Gastroesophageal sphincter (tissue), 4 donors: ENCODE measurements at places on chromosomes 2 and 18. TPM values are rescaled to one million over a fixed set of nuclear protein-coding genes. Genes with fewer than 3 reads are reported as not detected.

GRCh38 chr2:64913357-64913869, 75.8 kb upstream of the SLC1A4 start:
- H3K27me3 ChIP-seq: no peaks in the 10 kb centered on the region
- ATAC-seq: no peak
- no peaks in the 10 kb centered on the region for H3K36me3 ChIP-seq
- H3K4me1 ChIP-seq: no peaks in the 10 kb centered on the region
- no peak overlapping the region for H3K27ac ChIP-seq
- no peak overlapping the region for H3K4me3 ChIP-seq

DNA sequence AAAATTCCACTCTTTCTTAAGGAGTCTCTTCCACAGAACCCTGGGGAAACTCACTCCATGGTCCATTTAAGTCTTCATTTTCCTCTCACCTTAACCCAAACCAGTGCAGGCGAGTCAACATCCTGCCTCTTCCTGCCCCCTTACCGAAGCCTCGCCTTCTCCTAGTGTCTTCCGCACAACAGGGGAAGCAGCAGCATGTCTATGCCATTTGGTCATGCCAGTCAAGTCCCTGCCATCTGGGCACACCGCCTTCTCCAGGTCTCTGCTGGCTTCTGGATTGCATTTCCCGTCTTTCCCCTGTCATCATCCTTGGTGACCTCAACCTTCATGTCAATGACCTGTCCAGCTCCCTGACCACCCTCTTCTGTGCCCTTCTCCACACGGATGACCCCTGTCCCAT, 77.3 kb upstream of the FZD7 start:
- H3K4me1 ChIP-seq: peaks cover 15% of the 10 kb centered on the region
- no peaks in the 10 kb centered on the region for H3K36me3 ChIP-seq
- H3K27me3 ChIP-seq: no peaks in the 10 kb centered on the region
- no peak for ATAC-seq

- H3K27ac ChIP-seq: no peak overlapping the region
- peak overlapping the region; percentile 8 for H3K4me3 ChIP-seq
- no peak for ATAC-seq
- H3K27me3 ChIP-seq: peaks cover 10% of the 10 kb centered on the region
Observed at GRCh38 chr18:78505851-78506461, 473.7 kb upstream of the SALL3 start.

The TET3 gene
- total RNA-seq: 3.3 TPM

The UBE2F gene
- total RNA-seq: 98.2 TPM

The C1QL2 gene
- total RNA-seq: not detected

The ABCG8 gene
- total RNA-seq: not detected

The ANO7 gene
- total RNA-seq: 0.16 TPM

- no peaks in the 10 kb centered on the region for H3K27me3 ChIP-seq
- no peak overlapping the region for H3K27ac ChIP-seq
- peak; percentile 60 for ATAC-seq
- no peak overlapping the region for H3K4me3 ChIP-seq
- peaks cover 20% of the 10 kb centered on the region for H3K4me1 ChIP-seq
Observed at GRCh38 chr2:158841850-158842249, 46.7 kb downstream of the DAPL1 start.

The KCNE4 gene
- 17.4 TPM for total RNA-seq

DNA sequence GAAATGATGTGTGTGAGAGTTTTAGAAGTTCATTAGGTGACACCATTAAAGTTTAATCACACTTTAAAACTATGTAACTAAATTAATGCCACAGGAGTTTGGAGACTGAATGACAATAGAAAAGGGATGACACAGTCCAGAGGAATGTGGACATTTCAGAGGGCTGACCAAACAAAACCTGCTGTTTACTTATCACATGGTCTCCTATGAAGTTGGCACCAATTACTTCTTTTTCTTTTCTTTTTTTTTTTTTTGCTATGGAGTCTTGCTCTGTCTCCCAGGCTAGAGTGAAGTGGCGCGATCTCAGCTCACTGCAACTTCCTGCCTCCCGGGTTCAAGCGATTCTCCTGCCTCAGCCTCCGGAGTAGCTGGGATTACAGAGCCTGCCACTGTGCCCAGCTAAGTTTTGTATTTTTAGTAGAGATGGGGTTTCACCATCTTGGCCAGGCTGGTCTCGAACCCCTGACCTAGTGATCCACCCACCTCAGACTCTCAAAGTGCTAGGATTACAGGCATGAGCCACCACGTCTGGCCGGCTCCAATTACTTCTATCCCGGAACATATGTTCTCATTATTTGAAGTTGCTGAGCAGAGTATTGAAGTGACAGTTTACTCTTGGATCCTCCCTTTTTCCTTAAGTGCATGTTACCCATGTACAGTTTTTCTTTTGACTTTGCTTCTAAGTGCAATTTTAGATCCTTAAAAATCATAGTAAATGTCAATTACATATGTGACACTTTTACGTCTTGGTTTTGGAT, 4.3 kb downstream of the AGPS start:
- no peak overlapping the region for H3K4me3 ChIP-seq
- no peaks in the 10 kb centered on the region for H3K27me3 ChIP-seq
- H3K27ac ChIP-seq: peak overlapping the region; percentile 66
- H3K4me1 ChIP-seq: peaks cover 76% of the 10 kb centered on the region

The CEBPZOS gene
- total RNA-seq: 24.0 TPM

DNA sequence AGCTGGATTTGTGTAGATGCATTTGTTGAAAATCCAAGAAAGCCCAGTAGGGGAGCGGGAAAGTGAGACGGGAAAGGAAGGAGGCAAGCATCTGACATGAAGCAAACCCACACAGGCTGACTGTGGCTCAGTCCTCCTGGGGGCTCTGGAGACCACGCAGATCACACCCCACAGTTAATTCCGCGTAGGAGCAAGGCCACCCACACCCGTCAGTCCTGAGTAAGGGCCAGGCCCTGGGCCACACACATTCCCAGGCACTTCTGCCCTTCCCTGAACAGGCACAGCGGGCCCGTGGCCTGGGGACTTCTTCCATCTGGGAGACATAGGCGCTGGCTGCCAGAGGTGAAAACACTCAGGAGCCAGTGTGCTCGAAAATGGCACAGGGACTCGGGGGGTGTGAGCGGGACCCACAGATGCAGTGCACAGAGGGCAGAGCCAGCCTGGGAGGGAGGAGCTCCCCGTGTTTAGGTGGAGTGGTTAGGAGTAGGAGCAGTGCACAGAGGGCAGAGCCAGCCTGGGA, 19.4 kb upstream of the PRLH start:
- H3K27ac ChIP-seq: no peak overlapping the region
- H3K27me3 ChIP-seq: no peaks in the 10 kb centered on the region
- no peak for ATAC-seq
- no peaks in the 10 kb centered on the region for H3K4me1 ChIP-seq
- H3K4me3 ChIP-seq: no peak overlapping the region

GRCh38 chr2:238254095-238254723, 14.4 kb upstream of the HES6 start:
- no peaks in the 10 kb centered on the region for H3K27me3 ChIP-seq
- H3K27ac ChIP-seq: no peak overlapping the region
- H3K4me3 ChIP-seq: no peak overlapping the region

GRCh38 chr2:141878016-141878415, 252.8 kb downstream of the LRP1B start:
- no peaks in the 10 kb centered on the region for H3K27me3 ChIP-seq
- H3K27ac ChIP-seq: no peak overlapping the region
- no peaks in the 10 kb centered on the region for H3K4me1 ChIP-seq
- no peak overlapping the region for H3K4me3 ChIP-seq
- H3K36me3 ChIP-seq: no peaks in the 10 kb centered on the region

GRCh38 chr2:203859030-203859789, 8.4 kb upstream of the CTLA4 start:
- no peak for ATAC-seq
- H3K27me3 ChIP-seq: no peaks in the 10 kb centered on the region
- H3K4me1 ChIP-seq: no peaks in the 10 kb centered on the region
- H3K27ac ChIP-seq: peak overlapping the region; percentile 21
- no peaks in the 10 kb centered on the region for H3K36me3 ChIP-seq

DNA sequence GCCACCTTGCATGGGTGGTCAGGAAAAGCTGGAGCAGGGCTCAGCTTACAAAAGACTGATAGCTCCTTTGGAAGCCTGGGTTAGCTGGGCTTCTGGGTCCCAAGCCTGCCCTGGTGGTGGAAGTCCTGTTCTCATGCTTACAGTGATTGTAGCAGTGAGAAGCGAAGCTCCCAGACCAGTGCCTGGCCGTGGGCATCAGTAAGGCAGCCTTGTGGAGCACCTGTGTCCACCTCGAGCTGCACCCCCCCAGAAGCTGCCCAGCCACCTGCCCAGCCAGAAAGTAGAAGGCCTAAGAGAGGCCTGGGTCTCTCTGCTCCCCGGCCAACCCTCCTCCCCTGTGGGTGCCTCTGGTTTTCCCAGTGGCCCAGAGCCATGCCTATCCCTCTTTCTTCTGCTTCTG, 10.5 kb downstream of the GLI2 start:
- peaks cover 23% of the 10 kb centered on the region for H3K27me3 ChIP-seq
- H3K4me3 ChIP-seq: no peak overlapping the region
- no peak for ATAC-seq
- H3K27ac ChIP-seq: no peak overlapping the region

- no peaks in the 10 kb centered on the region for H3K27me3 ChIP-seq
- no peak overlapping the region for H3K4me3 ChIP-seq
- peaks cover 22% of the 10 kb centered on the region for H3K36me3 ChIP-seq
- H3K27ac ChIP-seq: no peak overlapping the region
- no peak for ATAC-seq
- peaks cover 49% of the 10 kb centered on the region for H3K4me1 ChIP-seq
Observed at GRCh38 chr2:168130346-168130745, 117.0 kb downstream of the STK39 start.

The RGPD5 gene
- 17.4 TPM for total RNA-seq

GRCh38 chr2:47534179-47534919, 131.4 kb downstream of the MSH2 start:
- no peak for ATAC-seq
- H3K27ac ChIP-seq: no peak overlapping the region
- H3K27me3 ChIP-seq: no peaks in the 10 kb centered on the region
- H3K4me1 ChIP-seq: no peaks in the 10 kb centered on the region

- H3K27ac ChIP-seq: peak overlapping the region; percentile 62
- peaks cover 19% of the 10 kb centered on the region for H3K4me1 ChIP-seq
- no peaks in the 10 kb centered on the region for H3K27me3 ChIP-seq
- no peak overlapping the region for H3K4me3 ChIP-seq
- ATAC-seq: peak; percentile 89
- no peaks in the 10 kb centered on the region for H3K36me3 ChIP-seq
Observed at GRCh38 chr2:207311316-207312005, 145.7 kb upstream of the KLF7 start.

The ARHGAP15 gene
- 4.8 TPM for total RNA-seq

DNA sequence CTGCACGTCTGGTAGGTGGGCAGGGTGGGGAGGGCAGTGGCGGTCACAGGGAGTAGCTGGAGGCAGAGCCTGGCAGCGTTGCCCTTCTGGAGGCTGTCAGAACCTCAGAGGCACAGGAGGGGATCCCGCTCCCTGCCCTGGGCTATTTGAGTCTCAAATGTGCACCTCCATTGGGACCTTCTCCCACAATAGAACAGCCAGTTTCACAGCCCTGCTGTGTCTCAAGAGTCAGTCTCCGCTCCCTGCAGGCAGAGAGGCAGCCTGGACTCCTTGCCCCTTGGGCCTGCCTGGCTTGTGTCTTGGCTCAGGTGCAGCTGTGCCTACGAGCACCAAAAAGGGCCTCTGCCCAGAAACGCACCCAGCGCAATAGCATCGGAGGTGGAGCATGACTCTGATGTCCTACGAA, 57.4 kb downstream of the FAM168B start:
- no peaks in the 10 kb centered on the region for H3K36me3 ChIP-seq
- H3K4me1 ChIP-seq: no peaks in the 10 kb centered on the region
- no peak for ATAC-seq

The TNFRSF11A gene
- total RNA-seq: 1.3 TPM

The UPP2 gene
- not detected for total RNA-seq

- no peak for ATAC-seq
- H3K4me3 ChIP-seq: no peak overlapping the region
- no peaks in the 10 kb centered on the region for H3K27me3 ChIP-seq
- no peaks in the 10 kb centered on the region for H3K4me1 ChIP-seq
- no peak overlapping the region for H3K27ac ChIP-seq
Observed at GRCh38 chr2:23767876-23768621, 158.9 kb downstream of the ATAD2B start.

DNA sequence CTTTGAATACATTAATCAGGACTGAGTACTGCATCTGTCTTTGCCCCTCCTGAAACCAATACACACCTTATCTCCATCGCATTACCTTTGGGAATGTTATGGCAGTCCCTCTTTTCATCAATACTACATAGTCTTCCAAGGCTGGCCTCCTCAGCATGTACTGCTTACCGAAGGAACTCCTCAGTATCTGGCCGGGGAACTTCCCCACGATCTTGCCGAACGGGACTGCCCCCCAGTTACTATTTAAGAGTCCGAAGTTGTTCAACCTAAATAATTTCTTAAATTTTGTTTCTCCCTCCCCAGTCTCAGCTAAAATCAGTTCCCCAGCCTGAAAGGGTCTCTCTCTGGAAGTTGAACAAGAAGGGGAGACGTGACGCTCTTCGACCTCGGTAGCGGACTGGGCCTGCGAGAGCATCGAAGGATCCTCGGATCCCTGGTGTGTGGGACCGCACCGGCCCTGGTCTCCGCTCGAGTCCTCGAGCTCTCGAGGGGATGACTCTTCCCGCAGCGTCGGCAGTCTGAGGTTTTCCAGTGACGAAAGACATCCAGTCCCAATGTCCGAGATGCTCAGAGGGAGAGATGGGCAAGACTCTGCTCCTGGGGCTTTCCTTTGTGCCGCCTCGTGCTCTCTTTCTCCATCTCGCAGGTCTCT, 489 bp downstream of the TRMT61B start:
- peak overlapping the region; percentile 82 for H3K4me3 ChIP-seq
- no peaks in the 10 kb centered on the region for H3K27me3 ChIP-seq
- H3K27ac ChIP-seq: peak overlapping the region; percentile 31
- ATAC-seq: peak; percentile 47
- no peaks in the 10 kb centered on the region for H3K36me3 ChIP-seq

GRCh38 chr2:161020437-161020836, 139.8 kb upstream of the TANK start:
- H3K27me3 ChIP-seq: no peaks in the 10 kb centered on the region
- no peak overlapping the region for H3K4me3 ChIP-seq
- no peaks in the 10 kb centered on the region for H3K36me3 ChIP-seq
- H3K27ac ChIP-seq: no peak overlapping the region
- H3K4me1 ChIP-seq: no peaks in the 10 kb centered on the region
- no peak for ATAC-seq

DNA sequence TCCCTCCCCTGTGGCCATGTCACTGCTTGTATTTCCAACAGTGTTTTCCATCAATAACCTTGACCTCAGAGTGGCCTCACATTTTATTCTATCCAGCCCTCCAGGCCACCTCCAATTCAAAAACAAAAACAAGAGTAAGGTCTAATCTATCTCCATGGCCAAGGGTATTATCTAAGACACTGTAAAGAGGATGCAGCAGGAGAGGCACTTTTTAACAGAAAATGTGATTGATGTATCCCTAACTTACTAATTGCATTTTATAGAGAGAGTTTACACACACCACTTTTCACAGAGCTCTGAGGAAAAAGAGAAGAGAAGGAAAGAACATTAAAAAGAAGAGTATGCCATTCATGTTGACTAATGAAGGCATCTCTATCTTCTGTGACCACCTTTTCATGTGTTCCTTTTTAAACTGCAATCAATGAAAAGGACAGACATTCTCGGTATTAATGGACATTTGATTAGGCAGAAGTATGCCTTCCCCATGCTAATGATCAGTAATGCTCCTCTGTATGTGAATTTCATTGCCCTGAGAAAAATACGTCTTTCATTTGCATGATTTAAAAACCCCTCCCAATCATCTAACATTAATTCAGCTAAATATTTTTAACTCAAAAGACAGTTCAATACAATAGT, 653.3 kb upstream of the POU3F3 start:
- no peak overlapping the region for H3K27ac ChIP-seq
- no peaks in the 10 kb centered on the region for H3K4me1 ChIP-seq
- H3K36me3 ChIP-seq: no peaks in the 10 kb centered on the region
- no peak for ATAC-seq

The CRYGA gene
- total RNA-seq: not detected
